KG1 (cell line): ENCODE measurements at places on chromosomes 7 and 10.

- no peak for DNase-seq
Observed at GRCh38 chr10:80484243-80484642, 30.1 kb downstream of the TSPAN14 start.

DNA sequence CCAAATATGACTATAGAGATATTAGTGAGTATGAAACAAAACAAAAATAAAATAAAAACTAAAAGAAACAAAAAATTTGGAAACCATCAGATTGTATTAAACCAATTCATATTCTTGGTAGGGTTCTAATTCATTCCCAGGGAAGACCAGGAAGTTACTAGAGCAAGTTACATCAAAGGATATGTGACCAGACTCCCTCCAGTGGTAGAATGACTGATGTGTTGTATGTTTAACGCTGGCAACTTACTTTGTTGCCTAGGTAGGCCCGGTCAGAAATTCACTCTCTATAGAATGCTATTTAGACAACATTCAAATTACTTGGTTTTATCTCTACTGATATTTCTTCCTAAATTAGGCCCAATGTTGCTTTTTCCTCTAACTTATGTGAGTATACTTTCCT lies 5.2 kb downstream of the PHYHIPL start:
- no peak for DNase-seq

DNA sequence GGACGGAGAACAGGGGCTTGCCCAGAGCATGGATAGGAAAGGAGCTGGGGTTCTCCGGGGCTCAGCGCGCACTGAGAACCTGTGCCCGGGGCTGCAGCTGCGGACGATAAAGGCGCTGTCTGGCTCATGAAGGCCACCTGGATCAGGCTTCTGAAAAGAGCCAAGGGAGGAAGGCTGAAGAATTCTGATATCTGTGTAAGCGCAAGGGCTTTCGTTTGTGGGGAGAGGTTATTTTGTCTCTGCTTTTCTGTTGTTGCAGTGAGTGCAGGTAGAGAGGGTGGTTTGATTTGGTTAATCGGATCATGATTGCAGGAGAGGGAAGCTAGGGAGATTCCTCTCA lies 250.5 kb downstream of the NSUN6 start:
- DNase-seq: no peak

DNA sequence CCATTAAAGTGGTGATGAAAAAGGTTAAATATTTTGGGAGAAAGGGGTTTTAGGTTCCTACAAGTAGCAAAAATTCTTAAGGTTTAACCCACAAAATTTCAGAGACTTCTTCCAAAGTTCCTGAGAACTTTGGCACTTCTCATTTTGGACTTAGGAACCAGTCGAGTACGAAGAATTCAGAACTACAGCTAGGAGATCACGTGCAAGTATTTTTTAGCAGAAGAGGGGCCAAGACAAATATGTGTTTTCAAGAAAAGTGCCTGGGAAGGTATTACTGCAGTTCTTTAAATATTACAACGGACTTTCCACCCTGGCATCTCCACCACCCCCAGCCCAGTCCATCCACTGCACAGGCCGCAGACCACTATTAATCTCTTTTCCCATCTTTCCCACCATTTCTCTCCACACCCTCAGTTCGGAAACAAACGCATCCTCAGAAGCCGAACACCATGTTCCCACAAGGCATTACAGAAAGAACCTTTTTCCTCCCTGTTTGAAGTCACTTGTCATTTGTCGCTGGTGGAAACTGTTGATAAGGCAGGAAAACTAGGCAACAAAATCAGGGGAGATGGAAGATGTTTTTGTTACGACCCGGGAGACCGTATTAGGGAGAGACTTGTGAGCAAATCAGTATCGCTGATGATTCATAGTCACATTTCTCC lies 7.1 kb downstream of the INHBA start:
- DNase-seq: no peak
